ENCODE measurements at places on chromosomes 1 and 21. TPM values are rescaled to one million over a fixed set of nuclear protein-coding genes. Genes with fewer than 3 reads are reported as not detected.

The ANGPTL1 gene
- not detected for total RNA-seq

The ANKRD65 gene
- not detected for total RNA-seq

The KRTAP21-1 gene
- total RNA-seq, result not detected

The TMIGD3 gene
- total RNA-seq, result not detected

The SHISAL2A gene
- total RNA-seq, result 6.0 TPM

The AKR7A3 gene
- 1.2 TPM for total RNA-seq

The INTS3 gene
- 57.0 TPM for total RNA-seq

The SYT14 gene
- total RNA-seq, result not detected

The TPTE gene
- not detected for total RNA-seq

All from activated T-helper 1 cell treated with anti-CD3 and anti-CD28 coated beads, Interleukin-12 subunit alpha, Interleukin-12 subunit beta, Interleukin-2, Interleukin-4 antibody, amounts not matched to agents 30 ng/mL and 10 ng/mL and 1 ng/mL, durations not matched to agents 14 hours and 24 hours and 36 hours (primary cell).